NCI-H446 (cell line): ENCODE measurements at places on chromosomes 2 and 18.
A peak's percentile ranks its signal among the peaks of the same experiment; 100 is the strongest.

DNA sequence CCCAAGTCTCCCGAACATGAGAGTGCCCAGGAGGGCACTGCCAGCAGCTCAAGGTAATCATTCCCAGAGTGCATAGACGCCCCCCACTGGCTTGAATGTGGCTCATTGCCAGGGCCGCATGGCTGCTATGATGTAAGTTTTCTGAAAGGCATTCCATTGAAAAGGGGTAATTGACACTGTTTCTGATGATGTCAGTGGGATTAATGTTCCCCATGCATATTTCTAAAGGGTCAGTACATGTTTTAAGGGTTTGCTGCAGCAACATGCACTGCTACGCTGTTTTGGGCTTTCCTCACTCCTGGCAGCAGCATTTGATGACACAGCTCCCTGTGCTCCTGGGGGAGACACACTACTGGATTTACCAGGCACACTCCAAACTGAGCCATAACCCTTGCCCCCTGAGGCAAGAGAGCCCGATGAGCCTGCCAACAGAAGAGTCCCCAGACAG, 36.7 kb downstream of the KIAA2012 start:
- DNase-seq: peak; percentile 37

DNA sequence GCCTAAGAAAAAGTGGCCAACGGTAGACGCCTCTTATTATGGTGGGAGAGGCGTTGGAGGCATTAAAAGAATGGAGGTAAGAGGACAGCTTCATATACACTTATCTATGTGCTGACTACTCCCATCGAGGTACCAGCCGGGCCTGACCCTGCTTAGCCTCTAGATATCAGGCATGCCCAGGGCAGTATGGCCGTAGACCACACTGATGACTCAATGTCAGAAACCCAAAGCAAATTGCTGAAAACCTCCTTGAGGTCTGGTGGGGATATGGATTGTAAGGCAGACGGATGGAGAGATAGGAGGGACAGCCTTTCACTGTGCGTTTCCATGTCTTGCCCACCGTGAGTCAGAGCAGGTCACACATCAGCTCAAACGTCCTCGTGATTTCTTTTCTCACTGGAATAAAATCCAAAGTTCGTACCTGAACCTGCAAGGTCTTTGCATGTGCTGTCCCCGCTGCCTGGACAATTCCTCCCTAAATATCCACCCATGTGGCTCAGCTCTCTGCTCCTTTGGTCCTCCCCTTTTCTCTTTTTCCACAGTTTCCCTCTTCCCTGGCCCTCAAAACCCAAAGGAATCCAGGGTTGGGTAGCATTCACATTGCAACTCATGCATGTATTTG, 168.9 kb downstream of the ANTXR1 start:
- no peak for DNase-seq

- peak; percentile 91 for DNase-seq
These were observed 155.4 kb downstream of the THSD7B start for GRCh38 chr2:136920652-136921333.

DNA sequence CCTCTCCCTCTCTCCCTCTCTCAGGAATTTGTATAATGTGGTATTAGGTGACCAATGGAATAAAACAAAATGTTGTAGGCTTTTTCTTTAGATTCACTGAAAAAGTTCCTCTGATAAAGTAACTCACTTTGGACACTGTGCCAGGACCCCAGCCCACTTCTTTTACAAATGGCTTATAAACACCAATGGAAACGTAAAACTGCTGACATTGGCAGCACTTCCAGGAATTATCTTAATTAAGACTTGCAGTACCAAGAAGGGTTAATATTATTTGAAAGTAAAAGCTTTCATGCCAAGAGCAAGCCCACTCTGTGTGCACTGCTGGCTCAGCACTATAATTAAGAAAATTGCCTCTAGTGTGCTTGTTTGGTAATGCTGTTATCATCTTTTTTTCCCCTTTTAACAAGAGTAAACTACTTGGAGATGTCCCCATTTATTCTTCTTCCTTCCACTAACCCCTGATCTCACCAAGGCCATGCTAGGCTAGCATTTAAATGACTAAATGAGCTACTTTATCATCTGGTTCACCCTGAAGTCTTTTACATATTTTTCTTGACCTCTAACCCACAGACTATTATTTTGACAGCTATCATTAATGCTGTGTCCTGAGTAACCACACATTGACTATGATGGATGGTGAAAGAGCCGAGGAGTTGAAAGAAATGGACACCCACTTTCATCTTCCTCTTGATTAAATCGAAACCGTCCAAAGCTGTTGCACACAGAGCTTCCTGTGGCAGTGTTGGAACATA, 232.2 kb upstream of the ETAA1 start:
- DNase-seq: no peak

GRCh38 chr2:190304404-190304803, 15.2 kb downstream of the HIBCH start:
- DNase-seq: no peak

DNA sequence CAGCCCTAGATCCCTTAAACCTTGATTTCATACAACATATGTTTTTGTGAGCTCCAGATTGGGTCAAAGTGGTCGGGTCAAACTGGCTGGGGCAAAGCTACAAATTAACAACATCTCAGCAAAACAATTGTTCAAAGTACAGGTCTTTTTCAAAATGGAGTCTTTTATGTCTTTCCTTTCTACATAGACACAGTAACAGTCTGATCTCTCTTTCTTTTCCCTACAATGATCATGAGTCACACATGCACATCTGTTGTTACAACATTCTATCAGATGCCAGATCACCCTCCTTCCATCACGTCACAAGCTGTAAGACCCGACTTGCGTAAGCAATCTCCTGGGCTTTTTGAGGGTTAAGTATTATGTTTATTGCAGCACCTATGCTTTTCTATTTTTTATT, 55.1 kb downstream of the RHOB start:
- DNase-seq: no peak

DNA sequence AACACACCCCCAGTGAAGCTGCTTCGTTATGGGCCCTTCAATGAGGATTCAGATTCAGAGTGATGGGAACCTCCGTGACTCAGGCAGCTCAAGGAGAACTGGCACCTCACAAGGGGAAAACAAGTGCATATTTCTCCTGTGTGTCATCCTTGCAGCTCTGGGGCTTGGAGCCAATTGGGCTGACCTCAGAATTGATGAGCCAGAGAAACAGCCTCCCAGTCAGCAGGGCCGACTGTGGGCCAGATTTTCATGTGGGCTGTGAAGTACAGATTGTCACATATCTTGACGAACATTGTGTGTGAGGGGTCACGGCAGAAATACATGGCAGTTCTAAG, 189.6 kb upstream of the SP5 start:
- peak; percentile 87 for DNase-seq

- no peak for DNase-seq
These were observed 83.5 kb downstream of the COBLL1 start for GRCh38 chr2:164757934-164758695.

DNA sequence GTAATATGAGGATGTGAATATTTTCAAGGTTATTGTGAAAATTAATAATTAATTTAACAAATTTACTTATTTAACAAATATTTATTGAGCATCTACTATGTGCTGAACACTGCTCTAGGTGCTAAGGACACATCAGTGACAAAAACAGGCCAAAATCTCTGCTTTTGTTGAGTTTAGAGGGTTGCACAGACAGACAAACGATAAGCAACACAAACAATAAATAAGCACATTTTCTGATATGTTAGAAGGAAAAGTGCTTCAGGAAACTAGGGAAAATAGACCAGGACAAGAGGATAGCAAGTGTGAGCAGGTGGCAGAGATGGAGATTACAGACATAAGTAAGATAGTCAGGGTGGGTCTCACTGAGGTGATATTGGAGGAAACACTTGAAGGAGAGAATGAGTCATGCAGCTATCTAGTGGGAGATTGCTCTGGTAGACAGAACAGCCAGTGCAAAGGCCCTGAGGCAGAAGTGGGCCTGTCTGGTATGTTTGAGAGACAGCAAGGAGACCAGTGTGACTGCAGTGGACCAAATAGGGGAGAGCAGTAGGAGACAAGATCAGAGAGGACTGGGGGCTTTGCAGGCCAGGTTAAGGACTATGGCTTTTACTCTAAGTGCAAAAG, 38.3 kb downstream of the SFXN5 start:
- no peak for DNase-seq

DNA sequence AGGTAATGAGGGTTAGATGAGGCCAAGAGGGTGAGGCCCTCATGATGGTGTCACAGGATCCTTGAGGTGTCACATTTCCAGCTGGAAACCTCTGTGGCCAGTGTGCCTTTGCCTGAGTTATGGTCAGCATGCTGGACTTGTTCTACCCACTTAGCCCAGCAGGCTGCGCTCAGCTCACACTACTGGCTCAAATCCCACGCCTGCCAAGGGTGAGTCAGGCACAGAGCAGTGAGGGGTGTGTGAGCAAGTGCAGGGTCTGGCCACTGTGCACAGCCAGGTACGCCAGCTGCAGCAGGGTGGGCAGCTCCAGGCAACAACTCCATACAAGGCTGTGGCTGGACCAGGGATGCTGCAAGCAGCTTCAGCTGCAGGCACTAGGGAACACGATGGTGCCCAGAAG, 616.6 kb upstream of the FSHR start:
- peak; percentile 61 for DNase-seq

GRCh38 chr2:14751581-14751980, 119.1 kb downstream of the LRATD1 start:
- DNase-seq: no peak

DNA sequence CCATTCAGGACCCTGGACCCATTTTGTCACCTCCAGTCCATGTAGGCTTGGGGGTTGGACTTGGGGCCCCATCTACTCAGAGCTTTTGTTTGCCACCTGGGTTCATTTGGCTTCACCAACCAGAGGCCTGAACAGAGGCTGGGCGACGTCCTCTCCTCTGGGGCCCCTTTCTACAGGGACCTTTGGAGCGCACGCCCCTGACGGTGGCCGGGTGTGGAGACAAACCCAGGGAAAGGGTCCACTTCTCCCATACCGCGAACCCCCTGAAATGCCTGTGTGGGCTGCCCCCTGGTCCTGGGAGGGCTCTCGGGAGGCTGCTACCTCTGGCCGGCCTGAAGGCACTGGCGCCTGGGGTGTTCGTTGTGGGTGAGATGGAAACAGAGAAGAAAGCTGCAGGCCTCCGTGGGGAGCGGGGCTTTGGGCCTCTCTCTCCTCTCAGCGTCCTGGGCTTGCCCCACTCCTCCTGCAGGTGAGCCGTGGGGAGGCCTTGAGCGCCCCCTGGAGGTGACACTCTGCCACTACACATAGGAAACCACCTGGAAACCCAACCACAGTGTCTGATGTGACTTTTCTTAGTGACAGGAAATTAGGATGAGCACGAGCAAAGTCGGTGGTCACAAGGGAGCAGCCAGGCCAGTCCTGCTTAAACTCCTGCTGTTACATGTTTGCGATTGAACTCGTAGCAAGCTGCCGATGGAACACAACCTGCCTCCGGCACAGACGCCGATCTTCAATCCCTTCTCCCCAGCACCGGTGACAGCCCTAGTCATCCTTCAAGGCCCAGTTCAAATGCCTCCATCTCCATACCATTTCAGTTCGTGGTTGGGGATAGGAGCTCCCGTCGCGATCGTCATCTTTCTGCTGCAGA, 12.0 kb upstream of the NTSR2 start:
- DNase-seq: no peak

DNA sequence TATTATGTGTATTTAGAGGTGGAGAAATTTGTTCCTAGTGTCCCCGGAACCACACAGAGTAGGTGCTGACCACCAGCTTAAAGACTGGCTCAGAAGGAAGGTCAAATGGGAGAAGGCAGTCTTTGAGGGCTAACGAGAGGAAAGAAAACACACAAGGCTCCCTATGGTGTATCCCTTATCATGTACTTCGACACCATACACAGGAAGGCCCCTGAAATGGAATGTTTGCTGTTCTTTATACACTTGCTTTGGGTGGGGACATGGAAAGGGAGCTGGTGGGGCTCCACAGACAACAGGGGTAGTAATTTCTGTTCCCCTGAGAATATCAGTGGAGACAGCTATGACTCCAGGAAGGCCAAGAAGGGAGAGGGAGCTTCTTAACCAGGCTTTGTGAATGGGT, 6.0 kb downstream of the EPAS1 start:
- no peak for DNase-seq

DNA sequence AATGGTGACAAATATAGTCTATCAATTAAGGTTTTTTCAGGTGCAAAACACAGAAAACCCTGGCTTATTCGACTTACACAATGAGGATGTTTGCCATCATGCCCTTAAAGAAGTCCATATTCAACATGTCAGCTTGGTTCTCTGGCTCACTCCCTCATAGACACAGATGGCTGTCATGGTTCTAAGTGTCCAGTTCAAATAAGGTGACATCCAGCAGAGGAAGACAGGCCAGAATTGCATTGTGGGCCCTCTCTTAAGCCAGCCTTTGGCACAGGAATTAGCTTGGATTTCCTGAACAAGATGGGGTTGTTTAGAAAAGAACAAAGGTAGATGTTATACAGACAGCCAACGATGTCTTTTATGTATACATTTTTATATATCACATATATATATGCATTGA, 18.7 kb upstream of the SLC1A4 start:
- no peak for DNase-seq

DNA sequence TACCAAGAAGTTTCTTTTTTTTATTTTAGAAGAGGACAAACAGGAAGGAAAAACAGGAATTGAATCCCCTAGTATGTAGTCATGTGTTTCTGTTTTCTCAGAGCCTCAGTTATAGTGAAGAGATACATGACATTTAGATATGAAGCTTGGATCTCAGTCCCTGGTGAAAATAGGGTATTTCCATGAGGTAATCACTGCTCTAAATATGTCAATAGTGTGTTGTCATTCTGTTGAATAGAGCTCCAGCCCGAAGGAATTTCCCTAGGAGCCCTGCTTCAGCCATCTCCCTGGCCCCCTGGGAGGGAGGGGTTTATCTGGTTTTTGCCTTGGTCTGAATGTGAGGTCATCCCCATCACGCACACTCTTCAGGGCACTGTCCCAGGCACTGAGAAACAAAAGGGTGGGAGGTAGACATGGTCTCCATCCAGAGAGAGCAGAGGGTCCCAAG, 47.1 kb upstream of the REL start:
- no peak for DNase-seq

- no peak for DNase-seq
These were observed 141.1 kb downstream of the SOCS6 start for GRCh38 chr18:70429847-70430500.

DNA sequence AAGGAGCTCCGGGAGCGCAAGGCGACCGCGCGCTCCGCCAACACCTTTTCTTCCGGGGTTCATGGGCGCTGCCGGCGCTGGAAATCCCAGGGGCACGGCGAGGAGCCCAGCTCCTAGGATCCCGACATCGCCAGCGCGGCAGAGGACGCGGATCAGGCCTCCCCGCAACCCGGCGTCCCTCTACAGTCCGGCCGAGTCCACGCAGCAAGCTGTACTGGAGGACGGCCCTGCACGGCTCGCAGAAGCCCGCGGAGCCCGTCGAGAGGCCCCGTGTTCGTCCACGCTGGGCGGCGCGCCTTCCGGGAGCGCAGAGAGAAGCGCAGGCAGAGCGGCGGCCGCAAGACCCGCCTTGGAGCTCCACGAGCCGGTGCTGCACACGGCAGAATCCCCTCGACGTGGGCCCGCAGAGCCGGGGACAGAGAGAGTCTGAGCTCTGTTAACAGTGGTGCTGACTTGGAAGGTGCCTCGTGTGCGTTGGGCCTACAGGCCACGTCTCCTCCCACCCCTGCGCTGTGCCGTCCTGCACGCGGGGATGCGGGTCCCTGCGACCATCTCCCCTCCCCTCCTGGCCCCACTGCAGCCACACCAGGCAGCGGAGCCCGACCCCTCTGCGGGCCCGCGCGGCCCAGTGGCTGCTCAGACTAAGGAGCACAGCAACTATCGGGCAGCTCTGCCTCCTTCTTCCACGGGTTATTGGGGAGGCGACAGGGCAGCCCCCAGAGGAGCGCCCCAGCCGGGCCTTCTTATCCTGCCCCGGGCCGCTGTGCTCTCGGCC, 28.1 kb upstream of the PTPN2 start:
- no peak for DNase-seq

- DNase-seq: no peak
These were observed 592 bp upstream of the MARS2 start for GRCh38 chr2:197704434-197705120.
